ENCODE measurements at places on chromosomes 7 and 10.

- DNase-seq: no peak
Observed at GRCh38 chr7:132604121-132604520, 27.9 kb upstream of the PLXNA4 start.

DNA sequence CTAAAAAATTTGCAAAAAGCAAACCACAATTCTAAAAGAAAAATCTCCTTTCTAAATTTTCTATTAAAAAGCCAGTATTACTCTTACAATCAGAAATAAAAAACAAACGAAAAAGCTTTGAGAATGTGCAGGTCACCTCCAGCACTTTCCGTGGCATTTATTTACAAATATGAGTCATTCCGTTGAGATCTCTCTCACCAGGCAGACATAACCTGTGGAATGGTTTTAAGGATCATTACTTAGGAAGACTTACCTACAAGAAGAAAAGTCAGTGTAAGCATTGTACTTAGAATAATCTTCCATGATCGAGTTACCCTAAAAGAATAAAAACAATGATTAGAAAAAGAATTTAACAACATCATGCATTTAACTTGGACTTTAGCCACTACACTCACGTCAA is 3.3 kb downstream of the SUN3 start:
- no peak for DNase-seq

DNA sequence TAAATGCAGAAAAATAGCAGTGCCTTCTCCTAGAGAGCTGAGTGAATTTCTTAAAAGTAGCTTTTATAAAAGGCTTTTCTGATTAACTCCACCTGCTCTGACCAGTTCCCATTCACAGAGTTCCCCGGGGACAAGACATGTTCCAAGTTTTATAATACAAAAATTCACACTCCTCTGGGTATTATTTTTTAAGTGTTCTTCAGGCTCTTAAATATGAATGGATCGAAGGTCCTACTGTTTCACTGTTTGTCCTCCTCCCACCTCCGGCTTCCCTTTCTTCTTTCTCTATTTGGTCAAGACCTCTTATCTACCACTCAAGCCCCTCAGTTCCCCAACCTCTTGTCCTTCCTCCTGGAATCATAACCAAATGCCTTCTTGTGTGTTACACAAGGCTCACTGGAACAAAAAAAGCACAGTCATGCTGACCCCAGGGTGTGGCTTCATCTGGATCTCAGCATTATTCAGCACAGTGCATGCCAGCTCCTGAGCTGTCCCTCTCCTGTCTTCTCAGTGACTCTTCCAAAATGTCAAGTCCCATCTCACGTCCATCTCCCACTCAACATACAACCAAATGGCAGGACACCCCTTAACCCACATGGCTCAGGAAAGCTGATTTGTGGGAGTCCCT is 222.4 kb downstream of the SORCS1 start:
- DNase-seq: peak; percentile 0

GRCh38 chr10:80429521-80429973 is 21.2 kb downstream of the PRXL2A start:
- DNase-seq: no peak

- DNase-seq: no peak
Observed at GRCh38 chr7:25719190-25719896, 432.7 kb upstream of the NFE2L3 start.

- no peak for DNase-seq
Observed at GRCh38 chr7:12674861-12675260, 12.6 kb upstream of the ARL4A start.

DNA sequence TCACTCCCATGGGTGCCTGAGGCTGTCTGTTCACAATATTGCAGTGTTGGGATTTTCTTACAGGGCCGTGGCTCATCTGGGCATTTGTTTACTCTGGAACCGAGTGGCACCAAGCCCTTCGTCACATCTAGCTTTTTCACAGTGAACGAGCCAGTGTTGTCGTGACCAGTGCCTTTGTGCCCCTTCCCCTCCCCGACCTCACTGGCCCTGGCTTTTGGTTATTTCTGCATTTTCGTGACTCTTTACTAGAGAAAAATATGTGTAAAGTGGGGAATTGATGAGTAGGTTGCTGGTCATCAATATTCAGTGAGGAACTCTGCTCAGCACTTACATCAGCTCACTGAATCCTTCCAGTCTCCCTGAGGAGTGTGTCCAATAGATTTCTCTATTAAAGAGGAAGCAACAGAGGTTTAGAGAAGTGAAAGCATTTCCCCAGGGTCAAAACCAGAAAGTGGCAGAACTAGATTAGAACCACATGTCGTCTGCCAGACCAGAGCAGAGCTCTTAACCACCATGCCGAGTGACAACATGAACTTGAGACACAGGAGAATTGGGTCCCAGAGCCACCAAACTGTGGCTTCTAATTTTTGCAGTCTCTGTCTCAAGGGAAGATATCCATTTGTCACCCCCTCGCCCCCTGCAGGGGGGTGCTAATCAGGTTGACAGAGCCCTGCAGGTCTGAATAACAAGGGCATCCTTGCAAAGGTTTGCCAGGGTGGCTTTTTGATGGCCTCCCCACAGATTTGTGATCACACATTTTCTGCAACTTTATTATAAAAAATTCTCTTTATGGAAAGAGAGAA is 125.3 kb downstream of the CHN2 start:
- DNase-seq: no peak

DNA sequence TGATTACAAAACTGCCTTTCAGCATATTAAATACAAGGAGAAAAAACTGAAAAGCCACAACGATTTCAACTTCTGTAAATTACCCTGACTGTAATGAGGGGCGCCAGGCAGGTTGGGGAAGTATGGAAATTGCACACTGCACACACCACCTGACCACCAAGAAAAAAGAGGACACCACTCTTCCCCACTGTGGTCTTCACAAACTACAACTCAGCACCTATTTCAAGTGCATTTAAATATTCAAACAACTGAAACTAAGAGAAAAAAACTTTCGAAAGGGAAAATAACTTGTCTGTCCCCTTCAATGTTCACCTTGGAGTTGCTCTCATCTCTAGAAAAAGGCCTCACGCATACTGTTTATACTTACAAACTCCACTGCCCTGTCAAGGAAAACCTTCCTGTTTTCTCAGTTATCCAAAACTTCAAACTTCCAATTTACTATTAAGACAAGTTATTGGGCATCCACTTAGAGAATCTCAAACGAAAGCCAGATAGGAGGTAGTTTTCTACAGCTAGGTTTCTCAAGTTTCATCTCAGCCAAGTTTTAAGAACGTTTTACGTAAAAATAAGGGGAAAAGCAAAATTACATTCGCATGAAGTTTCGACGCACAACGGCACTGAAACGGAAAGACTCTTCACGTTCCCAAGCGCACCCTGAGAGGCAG is 1.4 kb downstream of the LARP4B start:
- no peak for DNase-seq

DNA sequence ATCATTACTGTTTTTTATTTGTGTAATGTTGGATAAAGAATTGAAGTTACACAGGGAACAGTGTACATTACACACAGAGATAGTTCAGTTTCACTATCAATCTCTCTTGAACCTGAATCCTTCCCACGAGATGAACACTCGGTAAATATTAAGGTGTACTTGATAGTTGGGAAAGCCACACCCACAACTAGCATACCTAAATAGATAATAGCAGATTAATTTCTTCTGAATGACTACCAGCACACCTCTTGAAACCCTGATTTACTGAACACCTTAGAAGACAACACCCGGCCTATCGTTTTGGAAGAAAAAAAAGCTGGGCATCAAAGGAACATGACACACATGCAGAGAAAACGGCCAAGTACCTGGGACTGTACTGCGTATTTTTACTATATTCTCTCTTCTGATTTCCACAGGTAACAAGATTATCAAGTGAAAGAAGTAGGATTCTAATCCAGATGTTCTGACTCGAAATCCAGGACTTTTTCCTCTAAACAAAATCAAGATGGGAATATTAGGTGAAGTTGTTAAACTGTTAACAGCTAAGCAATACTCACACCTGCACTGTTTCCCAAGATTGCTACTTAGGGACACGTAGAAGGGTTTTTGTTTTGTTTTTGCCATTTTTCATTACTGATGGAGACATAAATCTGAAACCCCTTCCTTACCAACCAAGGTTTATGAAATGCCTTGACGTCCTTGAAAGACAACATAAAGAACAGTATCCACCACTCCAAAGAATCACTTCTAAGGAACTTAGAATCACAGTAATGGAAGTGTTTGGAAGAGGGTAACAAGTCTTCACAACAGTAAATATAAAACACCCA is 1.0 kb downstream of the CCDC186 start:
- no peak for DNase-seq

DNA sequence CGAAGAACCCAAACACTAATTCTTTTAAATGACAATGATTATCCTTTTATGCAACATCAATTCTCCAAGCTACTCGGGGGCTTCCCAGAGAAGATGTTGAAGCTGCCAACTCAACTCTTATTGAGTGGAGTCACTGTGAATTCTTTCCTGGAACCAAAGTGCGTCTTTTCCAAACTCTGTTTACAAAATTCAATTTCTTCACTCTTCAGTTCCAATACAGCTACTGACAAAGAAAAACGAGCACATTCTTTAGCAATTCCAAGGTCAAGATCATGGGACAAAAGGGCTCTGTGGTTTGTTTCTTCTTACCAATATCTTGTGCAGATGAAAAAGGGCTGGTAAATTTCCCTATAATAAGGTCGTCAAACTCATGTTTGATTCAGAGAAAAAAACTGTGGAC is 74.2 kb downstream of the FAS start:
- no peak for DNase-seq

DNA sequence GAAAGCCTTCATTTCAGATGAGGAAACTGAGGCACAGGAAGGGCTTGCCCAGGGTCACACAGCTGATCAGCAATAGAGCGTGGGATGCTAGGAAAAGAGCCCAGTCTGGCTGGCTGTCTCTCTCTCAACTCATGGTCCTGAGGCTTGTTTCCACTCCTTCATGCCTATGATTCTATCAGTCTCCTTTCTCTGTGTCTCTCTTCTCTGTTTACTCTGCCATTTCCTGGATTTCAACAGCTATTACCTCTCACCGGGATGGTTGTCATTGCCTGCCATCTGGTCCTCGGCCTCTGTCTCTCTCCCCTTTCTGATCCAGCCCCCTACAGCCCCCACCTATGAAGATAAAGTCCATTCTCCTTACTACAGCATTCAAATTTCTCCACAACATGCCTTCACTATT is 93.3 kb upstream of the AGBL3 start:
- DNase-seq: no peak

GRCh38 chr10:34698979-34699378 is 116.1 kb downstream of the PARD3 start:
- DNase-seq: no peak

GRCh38 chr10:115103700-115104099 is 10.5 kb downstream of the ATRNL1 start:
- no peak for DNase-seq

DNA sequence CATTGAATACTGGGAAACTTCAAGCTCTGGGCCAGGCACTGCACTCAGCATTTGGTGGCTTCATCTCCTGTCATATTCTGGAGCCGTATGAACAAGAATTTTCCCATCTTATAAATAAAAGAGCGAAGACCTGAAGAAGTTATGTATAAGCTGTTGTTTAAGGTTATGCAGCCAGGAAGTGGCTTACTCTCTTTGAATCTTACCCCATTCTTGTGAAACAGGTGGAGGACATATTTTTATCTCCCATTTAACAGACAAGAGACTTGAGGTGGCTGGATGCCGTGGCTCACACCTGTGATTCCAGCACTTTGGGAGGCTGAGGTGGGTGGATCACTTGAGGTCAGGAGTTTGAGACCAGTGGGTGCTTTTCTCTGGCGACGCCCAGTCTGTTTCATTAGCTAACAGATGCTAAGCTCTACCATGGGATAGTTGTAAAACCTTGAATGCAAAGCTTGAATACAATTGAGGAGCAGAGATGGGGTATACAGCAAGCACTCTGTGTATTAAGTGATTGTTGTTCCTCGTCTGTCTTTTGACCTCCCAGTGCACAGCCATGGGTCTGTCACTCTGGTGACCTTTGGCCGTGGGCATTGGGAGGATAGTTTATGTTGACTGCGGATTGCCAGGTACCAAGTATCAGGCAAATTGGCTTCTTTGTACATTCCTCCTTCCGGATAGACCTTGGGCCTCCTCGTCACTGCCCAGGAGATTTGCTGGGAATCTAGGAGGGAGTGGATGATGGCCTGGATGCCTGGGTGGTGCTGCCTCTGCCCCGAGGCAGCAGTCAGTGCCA is 85.8 kb downstream of the GRK5 start:
- no peak for DNase-seq

DNA sequence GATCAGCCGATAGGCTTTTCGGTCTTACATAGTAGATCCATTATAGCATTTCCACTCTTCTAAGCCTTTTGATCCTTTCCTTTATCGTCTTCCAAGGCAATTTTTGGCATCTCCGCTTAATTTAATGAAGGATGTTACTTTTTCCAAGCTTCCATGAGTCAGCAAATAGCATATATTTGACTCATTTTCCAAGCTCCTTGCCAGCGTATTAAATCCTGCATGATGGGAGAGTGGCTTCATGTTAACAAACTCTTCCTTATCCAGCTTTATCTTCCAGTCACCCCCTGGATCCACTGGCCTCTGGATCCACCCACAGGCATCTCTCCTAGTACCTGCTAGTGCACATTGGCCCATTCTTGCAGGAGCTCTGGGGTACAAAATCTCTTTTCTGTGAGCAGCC is 13.0 kb downstream of the OR9A2 start:
- no peak for DNase-seq

DNA sequence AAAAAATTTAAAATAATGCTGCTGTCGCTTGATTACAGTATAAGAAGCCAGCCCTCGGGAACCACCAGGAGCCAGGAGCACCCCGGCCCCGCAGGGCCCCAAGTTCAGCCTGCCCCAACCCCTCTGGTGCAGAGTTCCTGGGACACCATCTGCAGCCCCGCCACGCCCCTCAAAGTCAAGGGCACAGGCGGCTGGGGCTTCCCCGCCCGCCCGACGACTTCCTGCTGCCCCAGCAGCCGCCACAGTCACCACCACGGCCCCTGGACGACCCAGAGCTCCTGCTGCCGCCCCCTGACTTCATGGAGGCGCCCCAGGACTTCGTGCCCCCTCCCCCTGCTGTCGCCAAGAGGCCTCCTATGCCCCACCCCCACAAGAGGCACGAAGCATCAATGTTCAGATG is 103.6 kb upstream of the PDSS1 start:
- no peak for DNase-seq

DNA sequence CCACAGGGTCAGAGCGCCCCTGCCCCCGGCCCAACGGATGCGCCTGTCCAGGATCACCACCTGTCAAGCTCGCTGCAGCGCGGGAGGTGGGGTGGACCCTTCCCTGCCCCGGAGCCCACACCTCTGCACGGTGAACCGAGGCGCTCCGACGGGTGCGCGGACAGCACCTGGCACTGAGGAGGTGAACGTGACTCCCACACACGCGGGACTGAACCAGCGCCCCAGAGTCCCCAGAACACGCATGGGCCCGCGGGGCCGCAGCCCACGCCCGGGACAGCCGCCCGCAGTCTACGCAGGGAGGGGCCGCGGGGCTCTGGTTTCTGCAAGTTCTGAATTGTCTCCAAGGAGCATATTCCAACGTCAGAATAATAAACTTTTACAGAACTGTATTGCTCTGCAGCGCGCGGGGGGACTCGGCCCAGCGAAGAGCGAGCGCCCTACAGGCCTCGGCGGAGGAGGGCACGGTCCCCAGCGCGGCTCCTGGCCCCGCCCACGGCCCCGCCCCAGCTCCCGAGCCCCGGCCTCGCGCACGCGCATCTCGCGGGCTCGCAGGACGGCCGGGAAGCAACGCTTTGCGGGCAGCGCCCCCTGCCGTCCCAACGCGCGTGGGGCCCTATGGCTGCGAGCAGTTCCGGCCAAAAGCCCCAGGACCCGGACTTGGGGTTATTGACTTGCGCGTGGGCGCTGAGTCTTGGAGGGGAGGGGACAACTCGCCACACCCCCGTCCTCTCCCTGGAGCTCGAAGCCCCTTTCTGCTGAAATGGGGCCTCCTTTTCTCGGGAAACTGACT is 29.7 kb downstream of the OAT start:
- peak; percentile 49 for DNase-seq

- no peak for DNase-seq
Observed at GRCh38 chr7:139893999-139894398, 64.9 kb downstream of the TBXAS1 start.

Measured in CMK (cell line).